ENCODE measurements at places on chromosomes 3 and 15.
A peak's percentile ranks its signal among the peaks of the same experiment; 100 is the strongest.

DNA sequence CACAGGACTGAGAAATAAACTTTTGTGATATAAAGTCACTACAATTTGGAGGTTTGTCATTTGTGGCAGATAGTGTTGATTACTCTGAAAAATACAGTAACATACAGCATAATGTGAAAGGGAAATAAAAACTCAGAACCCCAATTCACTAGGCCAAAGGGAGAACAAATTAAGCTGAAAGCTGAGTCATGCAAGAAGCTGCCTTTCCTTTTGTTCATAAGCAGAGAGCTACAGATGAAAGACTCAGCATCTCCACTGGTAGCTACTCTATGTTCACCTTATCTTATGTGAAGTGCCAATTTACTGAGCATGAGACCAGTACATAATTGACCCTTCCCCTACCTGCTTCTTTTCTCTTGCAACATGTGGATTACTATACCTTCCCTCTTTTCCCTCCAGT is 19.3 kb upstream of the SLTM start:
- peak; percentile 43 for DNase-seq

GRCh38 chr3:23116081-23116837 is 86.9 kb upstream of the UBE2E2 start:
- no peak for DNase-seq

DNA sequence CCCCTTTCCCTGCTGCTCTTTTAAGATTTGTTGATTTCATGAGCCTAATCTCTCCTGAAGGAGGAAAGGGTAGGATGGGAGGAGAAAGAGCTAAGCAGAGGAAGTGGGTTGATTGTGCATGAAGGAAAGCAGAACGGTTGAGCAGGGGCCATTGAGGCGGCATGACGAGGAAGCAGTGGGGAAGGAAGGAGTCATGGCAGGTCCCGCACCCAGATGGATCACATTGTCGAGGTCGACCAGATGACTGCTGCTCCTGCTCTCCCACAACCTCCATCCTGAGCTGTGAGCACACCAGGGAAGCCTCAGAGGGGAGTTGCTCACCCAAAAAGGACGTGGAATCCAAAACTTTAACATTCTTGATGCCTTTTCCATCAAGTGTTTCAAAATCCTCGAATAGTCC is 42.8 kb downstream of the ABTB1 start:
- no peak for DNase-seq

GRCh38 chr3:164478323-164478722 is 600.0 kb downstream of the SI start:
- DNase-seq = no peak
